AG08396 (cell line): ENCODE measurements at places on chromosomes 1 and 21.

- DNase-seq = no peak
These were observed 253.1 kb upstream of the USP24 start for GRCh38 chr1:55468142-55468795.

- no peak for DNase-seq
These were observed 47.6 kb upstream of the CD34 start for GRCh38 chr1:207958376-207959139.

GRCh38 chr1:246969621-246970020 lies 37.9 kb upstream of the AHCTF1 start:
- no peak for DNase-seq

DNA sequence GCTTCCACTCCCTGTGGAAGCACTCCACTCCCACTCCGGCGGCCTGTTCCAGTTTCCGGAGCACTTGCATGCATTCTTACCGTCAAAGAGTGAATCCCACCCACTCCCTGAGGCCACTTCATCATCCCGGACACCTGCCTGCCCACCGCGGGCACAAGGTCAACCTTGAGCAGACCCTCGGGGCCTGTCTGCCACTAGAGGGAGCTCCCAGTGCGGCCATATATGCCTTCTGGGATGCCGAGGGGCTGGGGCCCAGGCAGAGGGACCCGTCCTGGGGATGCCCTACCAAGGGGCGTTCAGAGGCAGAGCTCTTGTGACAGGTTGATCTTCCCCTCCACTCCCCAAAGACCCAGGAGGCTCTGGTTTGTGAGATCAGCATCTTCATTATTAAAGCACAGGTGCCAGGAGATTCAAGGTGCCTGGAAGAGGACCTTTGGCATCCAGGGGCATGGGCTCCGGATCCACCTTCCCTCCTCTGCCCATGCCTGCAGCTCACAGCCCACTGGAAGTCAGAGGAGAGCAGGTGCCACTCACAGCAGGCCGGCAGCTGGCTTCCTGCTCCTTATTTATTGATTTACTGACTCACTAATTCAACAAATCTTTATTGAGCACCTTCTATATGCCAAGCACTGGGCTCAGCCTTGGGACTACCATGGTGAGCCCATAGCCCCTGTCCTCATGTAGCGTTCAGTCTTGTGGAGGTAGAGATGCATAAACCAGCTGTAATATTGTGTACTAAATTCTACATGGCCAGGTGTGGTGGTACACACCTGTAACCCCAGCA lies 47.3 kb downstream of the UBIAD1 start:
- no peak for DNase-seq

GRCh38 chr1:220124542-220124941 lies 30.6 kb downstream of the IARS2 start:
- peak; percentile 9 for DNase-seq

GRCh38 chr1:92538413-92539061 lies 51.8 kb upstream of the GFI1 start:
- no peak for DNase-seq

DNA sequence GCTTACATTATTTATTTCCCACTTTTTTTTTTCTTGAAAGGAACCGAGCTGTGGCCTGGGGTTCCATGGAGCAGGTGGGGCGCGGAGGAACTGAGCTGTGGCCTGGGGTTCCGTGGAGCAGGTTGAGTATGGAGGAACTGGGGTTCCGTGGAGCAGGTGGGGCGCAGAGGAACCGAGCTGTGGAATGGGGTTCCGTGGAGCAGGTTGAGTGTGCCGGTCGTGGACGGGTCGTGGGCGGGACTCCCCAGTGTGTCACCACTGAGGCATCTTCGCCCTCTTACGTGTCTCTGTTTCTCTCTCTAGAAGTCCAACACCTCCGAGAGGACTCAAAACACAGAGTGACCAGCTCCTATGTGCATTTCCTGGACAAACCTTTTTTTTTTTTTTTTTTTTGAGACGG lies 1.2 kb upstream of the SCNN1D start:
- DNase-seq = no peak

- DNase-seq = no peak
These were observed 22.7 kb downstream of the CD55 start for GRCh38 chr1:207344221-207344620.

- no peak for DNase-seq
These were observed 92.2 kb upstream of the TTC39A start for GRCh38 chr1:51422367-51423072.

- DNase-seq = no peak
These were observed 70.6 kb upstream of the GJB5 start for GRCh38 chr1:34684266-34684665.

GRCh38 chr1:38326856-38327255 lies 280.3 kb upstream of the POU3F1 start:
- DNase-seq = no peak

DNA sequence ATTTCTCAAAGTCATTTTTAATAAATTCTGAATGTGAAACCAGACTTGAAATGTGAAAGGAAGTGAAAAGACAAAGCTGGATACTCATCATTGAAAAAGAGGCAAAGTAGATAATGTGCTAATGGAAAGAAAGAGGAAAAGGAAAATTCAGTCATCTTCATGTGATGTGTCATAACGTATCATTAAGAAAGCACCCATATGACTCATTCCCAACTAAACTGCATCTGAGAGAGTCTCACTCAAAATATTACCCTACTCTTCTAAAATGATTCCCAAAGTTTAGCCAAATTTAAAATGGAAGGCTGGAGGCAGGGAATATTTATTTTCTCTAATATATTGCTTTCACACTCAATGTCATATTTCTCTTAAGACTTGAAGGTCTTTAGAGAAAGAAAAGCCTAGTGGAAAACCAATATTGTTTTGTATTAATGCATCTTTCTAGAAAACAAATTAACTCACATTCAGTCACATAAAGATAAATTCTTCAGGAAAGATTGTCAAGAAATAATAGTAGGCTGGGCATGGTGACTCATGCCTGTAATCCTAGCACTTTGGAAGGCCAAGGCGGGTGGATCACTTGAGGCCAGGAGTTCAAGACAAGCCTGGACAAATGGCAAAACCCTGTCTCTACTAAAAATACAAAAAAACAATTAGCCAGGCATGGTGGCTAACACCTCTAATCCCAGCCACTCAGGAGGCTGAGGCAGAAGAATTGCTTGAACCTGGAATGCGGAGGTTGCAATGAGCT lies 129.9 kb downstream of the SLC30A10 start:
- peak; percentile 15 for DNase-seq

DNA sequence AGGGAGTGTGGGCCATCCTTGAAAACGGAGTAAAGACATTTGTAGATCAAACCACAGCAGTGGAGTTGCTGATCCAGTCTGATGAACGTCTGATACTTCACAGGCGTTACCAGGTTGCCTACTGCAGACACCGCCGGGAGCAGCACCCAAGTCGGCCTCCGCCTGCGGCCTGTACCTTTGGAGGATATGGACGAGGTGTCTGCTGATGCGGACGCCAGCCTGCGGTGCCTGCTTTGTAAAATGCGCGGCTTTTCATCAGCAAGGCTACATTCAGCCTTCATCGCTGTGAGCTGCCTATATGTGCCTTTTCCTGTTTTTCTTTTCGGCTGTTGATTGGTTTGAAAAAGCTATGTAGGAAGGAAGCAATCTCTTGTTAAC lies 16.0 kb downstream of the SLX9 start:
- DNase-seq = no peak

DNA sequence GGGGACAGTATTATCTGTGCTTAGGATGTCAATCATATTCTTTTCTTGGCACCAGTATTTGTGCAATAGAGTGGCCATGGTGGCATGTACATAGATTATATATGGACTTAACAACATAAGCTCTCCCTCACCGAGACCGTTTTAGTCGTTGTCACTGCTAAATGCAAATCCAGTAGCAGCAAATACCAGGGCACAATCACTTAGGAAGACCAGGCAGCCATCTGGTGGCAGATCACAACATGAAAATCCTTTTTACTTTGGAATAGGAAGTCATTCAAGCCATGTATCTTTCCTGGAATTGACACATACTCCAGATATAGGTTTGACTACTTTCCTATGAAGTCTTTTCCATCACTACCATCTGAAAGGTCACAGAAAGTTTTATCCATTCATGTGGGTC lies 53.2 kb upstream of the C1orf87 start:
- no peak for DNase-seq

- DNase-seq = peak; percentile 81
These were observed 4.4 kb upstream of the BARHL2 start for GRCh38 chr1:90721210-90722194.

GRCh38 chr1:14476170-14476955 lies 122.1 kb upstream of the KAZN start:
- peak; percentile 66 for DNase-seq

DNA sequence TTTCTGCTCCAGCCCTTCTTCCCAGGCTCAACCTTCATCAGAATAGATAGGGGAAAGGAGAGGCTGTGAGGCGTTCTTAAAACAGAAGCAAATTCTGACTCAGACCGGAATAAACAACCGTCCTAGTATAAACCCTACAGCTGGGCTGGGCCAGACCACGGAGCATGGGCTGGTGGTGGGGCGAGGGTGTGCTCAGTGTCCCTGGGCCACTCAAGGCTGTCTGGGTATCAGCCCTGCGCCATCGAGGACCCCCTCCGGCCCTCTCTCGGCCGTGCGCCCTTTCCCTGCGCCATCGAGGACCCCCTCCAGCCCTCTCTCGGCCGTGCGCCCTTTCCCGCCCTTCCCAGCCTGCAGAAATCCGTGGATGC lies 36.0 kb downstream of the CAPN2 start:
- DNase-seq = peak; percentile 77

DNA sequence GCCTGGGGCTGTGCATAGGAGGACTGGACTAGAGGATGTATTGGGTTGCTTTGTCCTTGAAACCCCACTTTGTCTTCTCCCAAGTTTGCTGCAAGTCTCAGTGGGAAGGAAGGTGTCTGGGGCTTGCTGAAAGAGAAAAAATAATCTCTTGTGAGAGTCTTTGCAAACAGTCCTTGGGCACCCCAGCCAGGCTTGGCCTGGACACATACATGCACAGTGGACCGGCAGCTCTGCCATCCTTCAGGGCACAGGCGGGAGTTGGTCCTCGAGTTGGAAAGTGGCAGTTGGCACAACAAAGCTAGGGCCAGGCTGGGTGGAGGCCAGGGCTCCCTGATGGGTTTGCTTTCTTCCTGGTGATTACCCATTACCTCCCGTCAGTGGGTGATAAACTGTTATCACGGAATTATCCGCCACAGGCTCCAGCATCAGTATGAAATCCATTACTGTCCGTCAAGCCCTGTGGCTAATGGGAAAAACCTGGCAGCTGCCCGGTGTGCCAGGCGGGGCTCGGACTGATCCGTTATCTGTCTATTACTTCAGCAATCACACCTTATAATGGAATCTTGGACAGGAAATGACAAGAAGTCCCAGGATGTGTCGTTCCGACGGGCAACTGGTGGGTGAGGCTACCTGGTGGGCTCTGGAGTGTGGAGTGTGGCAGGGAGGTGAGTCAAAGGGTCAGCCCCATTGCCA lies 265.7 kb downstream of the GRIK3 start:
- DNase-seq = no peak

DNA sequence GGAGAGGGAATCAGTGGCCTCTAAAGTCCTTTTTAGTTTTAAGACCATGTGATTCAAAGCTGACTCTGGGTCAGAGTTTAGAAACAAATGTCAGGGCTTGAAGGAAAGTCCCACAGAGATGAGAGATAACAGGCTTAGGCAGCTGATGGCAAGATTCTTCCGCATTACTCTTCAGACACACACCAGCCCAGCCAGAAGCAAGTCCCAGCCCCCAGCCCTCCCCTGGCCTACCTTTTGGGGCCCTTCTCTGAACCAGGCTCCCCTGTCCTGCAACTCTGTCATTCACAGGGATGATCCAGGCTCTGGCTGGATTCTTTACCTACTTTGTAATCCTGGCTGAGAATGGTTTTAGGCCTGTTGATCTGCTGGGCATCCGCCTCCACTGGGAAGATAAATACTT lies 13.1 kb upstream of the CASQ1 start:
- no peak for DNase-seq

DNA sequence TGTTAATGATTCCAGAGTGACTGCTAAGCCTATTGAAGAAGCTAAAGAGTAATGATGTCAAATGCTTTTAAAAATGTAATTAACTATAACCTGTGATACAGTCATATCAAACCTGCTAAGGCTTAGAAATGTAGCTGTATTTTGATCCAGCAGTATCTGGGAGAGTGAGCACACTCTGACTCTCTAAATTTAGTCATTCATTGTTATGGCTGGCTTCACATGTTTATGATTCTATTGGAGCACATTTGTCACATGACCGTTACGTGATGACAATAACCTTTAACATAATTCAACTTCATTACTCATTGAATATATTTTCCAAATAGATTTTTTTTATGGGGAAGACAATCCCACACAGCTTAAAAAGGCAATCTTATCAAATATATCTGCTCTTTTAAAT lies 587.1 kb downstream of the LMO4 start:
- no peak for DNase-seq
